ENCODE measurements at places on chromosomes 13 and 19.

- peak; percentile 83 for ATAC-seq
Observed at GRCh38 chr19:44925114-44925891, 10.9 kb downstream of the APOC1 start.

GRCh38 chr13:72489751-72490150 is 237.7 kb downstream of the MZT1 start:
- no peak for ATAC-seq

DNA sequence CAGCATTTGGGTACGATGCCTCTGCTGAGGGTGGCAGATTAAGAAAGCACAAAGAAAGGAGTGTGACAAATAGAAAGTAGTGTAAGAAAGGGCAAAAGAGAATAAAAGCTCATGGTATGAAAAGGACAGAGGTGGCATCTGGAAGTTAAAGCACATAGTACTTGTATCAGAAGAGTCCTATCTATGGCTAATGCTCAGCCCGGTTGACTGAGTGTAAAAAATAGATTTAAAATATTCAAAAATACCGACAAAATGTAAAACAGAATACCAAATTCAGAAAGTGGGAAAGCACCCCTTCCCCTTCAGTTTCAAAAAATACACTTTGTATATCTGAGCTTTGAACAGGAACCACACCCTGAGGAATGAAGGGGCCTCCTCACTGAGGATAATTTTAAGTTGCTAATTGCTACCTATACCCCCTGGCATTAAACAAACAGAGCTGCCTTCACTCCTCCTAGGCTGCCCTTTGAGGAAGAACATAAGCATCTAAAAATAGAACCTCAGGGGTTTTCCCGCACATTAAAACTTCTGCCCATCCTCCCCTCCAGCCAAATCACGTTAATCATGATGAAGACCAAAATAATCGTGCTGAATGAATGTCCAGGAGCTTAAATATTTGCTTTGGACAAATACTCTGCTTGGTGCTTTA is 43.3 kb downstream of the DLEU7 start:
- ATAC-seq: no peak

DNA sequence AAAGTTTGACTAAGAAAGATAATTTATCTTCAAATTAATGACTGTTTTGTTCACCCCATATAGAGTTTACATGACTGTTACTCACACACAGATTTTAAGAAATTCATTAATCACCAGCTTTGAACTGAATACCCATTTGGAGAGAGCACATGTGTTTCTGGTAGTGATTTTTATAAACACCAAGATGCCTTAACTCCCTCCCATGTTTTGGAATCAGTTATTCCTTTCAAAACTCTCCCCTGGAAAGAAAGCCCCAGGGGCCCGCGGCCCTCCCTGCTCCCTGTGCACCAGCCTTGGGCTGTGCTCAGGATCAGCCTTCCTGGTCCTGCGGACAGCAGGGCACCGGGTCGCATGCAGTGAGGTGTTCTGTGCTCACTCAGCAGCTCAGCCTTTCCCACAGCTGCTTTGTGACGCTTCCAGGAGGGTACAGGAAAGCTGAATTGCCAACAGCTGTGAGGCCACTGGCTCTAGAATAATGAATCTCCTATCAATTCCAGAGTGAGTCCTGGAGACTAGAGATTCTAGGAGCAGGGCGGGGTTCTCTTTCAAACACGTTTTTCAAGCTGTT is 483.2 kb downstream of the EFNB2 start:
- ATAC-seq: peak; percentile 41

- ATAC-seq: no peak
Observed at GRCh38 chr13:23377983-23378632, 55.4 kb downstream of the SACS start.

DNA sequence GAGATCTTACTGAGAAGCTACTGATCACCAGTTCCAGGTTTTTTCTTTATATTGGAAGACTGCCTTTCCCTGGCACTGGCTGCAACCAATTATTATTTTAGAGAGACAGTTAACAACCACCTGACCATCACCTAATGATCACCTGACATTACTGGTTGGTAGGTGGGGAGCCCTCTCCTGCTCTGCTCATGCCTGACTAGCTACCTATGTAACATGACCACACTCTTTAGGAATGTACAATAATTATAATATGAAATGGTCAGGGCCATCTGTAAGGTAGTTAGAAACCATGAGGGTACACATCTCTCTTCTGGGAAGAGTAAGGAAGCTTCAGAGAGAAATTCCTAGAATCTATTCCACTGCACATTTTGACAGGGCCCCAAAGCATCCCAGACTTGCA is 59.0 kb upstream of the SCEL start:
- no peak for ATAC-seq

- ATAC-seq: no peak
Observed at GRCh38 chr13:23458989-23459388, 25.5 kb upstream of the SACS start.

- no peak for ATAC-seq
Observed at GRCh38 chr19:18876865-18877264, 19.1 kb downstream of the CERS1 start.

DNA sequence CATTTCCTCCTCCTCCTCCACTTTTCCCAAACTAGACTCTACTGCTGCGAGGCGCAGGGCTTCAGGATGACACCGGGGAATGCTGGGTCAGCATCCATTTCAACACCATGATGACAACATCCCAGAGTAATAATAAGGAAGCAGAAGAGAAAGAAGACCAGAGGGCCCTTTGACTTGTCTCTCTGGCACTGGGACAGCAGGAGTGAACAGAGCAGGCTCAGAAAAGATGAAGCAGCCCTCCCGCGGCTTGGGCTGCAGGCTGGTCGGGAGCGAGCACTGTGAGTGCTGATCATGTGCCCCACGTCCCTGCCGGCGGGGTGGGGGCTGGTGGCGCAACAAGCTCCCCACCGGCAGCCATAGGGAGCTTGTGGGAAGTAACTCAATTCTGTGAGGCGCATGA is 30.5 kb downstream of the RANBP3 start:
- ATAC-seq: peak; percentile 82

DNA sequence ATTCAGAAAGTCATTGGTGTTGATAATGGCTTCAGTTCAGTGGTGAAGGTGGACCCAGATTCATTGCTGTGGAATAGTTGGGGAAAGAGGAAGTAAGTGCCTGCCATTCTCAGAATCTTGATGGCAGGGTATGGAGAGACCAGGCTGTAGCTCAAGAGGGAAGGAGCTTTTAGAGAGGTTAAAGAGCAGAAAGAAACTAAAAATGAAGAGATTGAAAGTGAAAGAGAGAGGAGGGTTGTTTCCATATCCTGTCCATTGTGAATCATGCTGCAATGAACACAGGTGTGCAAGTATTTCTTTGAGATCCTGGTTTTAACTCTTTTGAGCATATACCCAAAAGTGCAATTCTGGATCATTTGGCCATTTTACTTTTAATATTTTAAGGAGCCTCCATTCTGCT is 12.5 kb downstream of the GJB6 start:
- ATAC-seq: no peak

DNA sequence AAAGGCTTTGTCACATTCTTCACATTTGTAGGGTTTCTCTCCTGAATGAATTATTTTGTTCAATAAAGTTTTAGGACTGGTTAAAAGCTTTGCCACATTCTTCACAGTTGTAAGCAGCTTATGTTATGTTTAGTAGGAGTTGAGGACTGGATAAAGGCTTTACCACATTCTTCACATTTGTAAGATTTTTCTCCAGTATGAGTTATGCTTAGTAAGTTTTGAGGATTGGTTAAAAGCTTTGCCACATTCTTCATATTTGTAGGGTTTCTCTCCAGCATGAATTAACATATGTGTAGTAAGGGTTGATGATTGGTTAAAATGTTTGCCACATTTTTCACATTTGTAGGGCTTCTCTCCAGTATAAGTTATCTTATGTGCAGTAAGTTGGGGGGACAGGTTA is 79.9 kb downstream of the ZNF431 start:
- ATAC-seq: no peak

DNA sequence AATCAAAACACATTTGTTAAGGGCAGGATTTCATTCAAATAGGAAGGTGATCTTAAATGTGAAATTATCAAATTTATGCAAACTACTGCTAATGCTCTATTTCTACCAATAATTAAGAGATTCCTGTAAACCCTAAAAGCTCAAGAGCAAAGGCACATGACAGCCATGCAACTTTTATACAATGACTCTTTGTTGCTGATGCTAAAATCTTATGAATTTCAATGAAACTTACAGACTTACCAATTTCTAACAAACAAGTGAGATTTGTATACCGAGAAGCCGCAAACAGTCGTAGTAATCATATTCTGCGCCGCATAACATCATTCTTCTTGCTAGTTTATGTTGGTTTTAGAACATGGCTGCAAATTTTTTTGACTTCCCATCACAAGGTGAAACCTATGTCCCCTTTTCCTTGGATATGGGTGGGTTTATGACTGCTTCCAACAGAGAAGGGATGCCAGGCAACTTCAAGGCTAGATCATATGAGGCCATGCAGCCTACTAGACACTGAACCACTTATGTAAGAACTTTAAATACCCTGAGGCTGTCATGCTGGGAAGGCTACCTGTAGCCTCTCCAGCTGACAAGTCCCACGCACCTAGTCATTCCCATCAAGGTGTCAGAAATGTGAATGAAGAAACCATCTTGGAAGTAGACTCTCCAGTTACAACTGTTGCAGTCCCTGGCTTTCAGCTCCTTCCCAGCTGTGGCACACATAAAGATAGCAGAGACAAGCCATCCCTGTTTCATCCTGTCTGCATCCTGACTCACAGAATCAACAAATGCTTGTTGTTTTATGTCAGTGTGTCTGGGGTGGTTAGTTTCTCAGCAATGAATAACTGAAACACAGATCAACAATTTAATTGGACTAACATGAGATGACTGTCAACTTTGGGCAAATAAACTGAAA is 42.0 kb downstream of the LNX2 start:
- no peak for ATAC-seq

GRCh38 chr19:37243206-37243632 is 25.2 kb downstream of the ZNF383 start:
- ATAC-seq: no peak

GRCh38 chr13:21567714-21568113 is 36.3 kb downstream of the MICU2 start:
- no peak for ATAC-seq

GRCh38 chr13:60172111-60172510 is 8.4 kb upstream of the DIAPH3 start:
- ATAC-seq: no peak

DNA sequence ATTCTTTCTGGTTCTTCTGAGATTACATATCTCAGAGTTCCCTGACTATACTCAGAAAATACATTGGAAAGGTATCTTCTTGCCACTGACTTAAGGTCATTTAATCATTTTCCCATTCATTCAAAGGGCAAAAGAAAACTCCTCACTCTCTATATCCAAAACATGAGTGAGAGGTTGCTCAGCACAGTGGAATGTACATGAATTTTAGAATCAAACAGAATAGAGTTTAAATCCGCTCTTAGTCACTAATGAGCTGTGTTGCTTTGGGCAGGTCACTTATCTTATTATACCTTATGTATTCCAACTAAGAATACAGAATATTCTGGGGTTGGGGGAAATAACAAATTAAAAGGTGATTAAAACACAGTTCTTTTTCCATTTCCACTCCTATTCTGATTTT is 452.6 kb upstream of the KLF12 start:
- no peak for ATAC-seq

DNA sequence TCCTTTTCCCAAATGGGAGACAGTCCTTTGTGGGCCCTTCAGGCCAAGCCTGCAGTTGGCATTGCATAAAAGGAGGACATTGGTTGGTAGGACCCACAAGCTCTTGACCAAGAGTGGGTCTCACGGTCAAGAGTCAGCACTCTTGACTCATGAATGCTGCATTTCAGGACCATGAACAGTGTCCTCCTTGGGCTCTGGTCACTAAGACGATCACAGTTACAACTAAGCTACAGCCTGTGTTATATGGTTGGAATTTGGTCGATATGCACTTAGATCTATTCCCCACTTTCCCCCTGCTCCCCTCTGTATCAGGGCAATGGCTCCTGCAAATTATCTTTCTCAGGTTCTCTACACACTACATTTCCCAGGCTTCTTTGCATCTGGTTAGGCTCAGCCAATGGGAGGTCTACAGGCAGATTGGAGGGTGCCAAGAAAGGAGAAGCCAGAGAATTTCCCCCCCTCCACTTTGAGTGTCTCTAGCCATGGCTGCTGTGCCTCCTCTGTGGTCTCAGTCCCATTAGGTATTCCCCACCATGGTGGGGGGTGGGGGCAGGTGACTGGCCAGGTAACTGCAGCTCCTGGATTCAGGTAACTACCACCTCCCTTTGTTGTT is 3.1 kb upstream of the OLFM2 start:
- ATAC-seq: no peak
